ENCODE measurements at places on chromosomes 1 and 21.

DNA sequence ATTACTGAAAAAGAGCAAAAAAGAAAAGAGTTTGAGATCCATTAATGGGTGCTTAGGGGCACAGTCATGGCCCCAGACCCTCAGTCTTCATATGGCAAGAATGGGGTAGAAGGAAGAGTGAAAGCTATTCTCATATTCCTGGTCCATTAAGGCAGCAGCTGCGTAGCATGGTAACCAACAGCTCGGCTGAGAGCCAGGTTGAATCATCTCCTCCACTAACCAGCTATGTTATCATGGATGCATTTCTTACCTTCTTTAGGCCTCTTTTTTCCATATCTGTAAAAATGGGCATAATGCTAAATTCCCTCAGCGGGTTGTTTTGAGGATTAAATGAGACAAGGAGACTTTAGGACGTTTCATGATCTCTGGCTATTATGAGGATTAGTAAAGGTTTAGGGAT is 15.0 kb upstream of the SARS1 start:
- no peak for DNase-seq

DNA sequence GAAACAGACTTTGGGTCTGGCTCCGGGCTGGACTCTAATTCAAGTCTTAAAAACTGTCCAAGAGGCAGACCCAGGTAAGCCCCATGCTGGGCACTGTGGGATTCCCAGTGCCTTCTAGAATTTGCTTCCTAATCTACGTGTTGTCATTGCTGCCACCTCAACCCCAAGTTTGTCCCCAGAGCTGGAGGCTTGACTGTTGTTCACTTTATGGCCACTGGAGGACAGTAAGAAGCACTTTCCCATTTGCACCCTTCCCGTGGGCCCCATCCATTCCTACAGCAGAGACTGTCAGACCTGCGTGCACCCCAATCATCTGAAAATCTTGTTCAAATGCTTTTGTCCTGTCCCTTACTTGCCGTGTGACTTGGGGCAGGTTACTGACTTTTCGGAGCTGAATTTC is 29.4 kb upstream of the VASH2 start:
- no peak for DNase-seq

- DNase-seq: no peak
Observed at GRCh38 chr1:221200464-221200863, 321.2 kb downstream of the HLX start.

GRCh38 chr1:85284202-85284601 is 7.8 kb upstream of the BCL10 start:
- no peak for DNase-seq

GRCh38 chr1:22359427-22359826 is 92.2 kb upstream of the ZBTB40 start:
- DNase-seq: no peak

DNA sequence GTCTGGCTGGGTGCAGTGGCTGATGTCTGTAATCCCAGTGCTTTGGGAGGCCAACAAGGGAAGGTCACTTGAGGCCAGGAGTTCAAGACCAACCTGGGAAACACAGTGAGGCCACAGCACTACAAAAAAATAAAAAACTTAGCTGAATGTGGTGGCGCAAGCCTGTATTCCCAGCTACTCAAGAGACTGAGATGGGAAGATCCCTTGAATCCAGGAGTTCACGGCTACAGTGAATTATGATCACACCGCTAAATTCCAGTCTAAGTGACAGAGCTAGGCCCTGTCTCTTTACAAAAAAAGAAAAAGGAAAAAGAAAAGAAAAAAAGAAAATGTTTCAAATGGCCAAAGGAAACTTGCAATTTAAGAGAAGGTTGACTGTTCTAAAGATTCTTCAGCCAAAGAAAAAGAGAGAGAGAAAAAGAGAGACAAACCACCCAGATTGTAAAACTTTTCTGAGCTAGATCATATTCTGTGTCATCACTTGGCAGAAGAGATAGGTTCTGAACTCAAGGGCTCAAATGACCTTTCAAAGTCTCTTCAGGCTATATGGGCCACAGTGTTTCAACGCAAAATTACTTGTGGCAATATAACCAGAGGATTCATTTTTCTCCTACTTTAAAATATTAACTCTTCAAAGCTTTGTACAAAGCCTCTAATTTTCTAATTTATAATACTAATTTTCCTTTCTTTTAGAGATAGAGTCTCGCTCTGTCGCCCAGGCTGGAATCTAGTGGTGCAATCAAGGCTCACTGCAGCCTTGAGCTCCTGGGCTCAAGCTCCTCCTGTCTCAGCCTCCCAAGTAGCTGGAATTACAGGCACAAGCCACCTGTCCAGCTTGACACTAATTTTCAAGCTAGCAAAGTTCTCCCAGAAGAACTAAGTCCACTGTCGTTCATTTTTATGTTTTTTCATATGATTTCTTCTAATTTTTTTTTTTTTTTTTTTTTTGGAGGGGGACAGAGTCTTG is 20.5 kb downstream of the ARID4B start:
- DNase-seq: no peak

DNA sequence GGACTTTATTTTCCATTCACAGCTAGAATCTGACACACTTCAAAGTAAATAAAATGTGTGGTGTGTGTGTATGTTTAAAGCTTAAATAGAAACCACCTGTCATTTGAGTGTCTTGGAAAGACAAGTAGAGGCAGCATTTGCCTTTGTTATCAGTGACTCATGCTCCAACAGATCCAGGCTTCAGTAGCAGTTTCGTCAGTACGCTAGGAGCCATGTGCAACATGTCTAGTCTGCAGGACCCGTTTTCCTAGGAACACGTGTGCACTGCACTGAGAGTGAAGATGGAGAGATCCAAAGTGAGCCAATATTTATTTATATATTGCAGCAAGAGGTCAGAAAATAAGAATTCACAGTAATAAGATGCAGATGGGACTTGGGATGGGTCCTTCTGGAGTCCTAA is 41.8 kb downstream of the SGIP1 start:
- DNase-seq: no peak

DNA sequence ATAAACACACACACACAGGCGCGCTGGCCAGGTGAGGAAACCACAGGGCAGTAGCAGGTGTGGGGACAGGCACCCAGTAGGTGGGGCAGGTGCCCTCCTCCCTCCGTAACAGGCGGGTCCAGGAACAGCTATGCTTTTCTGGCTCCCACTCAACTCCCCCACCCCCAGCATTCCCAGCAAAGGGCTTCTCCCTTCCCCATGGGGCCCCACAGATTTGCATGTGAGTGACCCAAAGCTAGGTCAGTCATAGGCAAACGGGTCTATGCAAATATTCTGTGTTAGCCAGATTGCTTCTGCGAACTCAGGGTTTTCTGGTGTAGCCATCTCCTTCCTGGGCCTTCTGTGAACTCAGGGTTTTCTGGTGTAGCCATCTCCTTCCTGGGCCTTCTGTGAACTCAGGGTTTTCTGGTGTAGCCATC is 114.2 kb downstream of the SIK1 start:
- no peak for DNase-seq

DNA sequence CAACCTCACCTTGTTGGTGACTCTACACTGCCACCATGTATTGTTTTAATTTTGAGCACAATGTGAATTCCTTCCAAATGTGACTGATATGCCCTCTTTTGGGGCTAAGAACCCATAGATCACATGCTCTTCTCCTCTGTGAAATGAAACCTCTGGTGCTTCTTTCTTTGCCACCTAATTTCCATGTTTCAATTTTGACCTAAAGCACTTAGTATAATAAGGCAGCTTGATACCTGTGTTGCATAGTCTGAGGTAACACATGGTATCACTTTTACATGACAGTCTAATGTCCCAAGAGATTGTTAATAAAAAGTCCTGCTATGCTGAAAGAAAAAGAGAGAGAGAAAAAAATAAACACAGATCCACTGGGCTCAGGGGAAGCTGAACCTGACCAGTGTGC is 24.2 kb downstream of the CLEC20A start:
- no peak for DNase-seq

- DNase-seq: no peak
Observed at GRCh38 chr1:220056374-220056773, 10.1 kb upstream of the EPRS1 start.

DNA sequence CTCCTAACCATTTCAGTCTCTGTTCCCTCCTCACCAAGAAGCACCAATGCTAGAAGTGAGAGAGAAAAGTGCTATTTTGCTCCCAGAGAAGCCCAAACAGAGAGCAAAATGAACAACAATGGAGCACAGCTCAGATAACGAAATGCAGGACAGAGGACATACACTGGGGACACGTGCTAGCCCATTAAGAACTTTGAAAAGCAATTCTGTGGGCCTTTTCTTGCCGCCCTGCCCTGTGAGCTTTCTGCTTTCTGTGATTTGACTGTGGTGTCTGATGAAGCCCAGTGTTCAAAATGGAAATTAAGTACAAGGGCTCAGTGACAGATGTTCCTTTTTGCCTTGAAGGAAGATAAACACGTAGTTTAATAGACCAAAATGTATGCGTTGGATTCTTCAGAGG is 130.8 kb downstream of the S1PR1 start:
- DNase-seq: no peak

Data from activated CD8-positive, alpha-beta memory T cell treated with anti-CD3 and anti-CD28 coated beads for 1 hour (primary cell).